GM12864 (cell line): ENCODE measurements at places on chromosomes 5 and 9.

GRCh38 chr5:175623088-175623487, 34.8 kb upstream of the HRH2 start:
- DNase-seq: no peak

DNA sequence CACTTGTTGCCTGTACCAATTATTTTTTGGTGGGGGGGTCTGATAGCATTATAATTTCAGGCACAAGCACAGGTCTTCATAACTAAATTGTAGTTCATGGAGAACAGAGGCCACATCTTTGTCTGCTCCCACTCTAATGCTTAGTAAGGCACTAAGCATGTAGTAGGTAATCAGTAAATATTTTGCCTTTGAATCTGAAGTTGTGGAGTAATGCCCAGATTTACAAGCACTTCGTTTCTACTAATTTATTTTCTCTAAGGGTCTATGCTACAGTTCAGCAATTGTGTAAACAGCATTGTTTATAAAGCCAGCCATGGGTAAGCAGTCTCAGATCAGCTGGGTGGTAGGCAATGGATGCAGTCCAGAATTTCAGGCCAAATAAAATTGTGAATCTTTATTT, 78.6 kb downstream of the GRIA1 start:
- no peak for DNase-seq

DNA sequence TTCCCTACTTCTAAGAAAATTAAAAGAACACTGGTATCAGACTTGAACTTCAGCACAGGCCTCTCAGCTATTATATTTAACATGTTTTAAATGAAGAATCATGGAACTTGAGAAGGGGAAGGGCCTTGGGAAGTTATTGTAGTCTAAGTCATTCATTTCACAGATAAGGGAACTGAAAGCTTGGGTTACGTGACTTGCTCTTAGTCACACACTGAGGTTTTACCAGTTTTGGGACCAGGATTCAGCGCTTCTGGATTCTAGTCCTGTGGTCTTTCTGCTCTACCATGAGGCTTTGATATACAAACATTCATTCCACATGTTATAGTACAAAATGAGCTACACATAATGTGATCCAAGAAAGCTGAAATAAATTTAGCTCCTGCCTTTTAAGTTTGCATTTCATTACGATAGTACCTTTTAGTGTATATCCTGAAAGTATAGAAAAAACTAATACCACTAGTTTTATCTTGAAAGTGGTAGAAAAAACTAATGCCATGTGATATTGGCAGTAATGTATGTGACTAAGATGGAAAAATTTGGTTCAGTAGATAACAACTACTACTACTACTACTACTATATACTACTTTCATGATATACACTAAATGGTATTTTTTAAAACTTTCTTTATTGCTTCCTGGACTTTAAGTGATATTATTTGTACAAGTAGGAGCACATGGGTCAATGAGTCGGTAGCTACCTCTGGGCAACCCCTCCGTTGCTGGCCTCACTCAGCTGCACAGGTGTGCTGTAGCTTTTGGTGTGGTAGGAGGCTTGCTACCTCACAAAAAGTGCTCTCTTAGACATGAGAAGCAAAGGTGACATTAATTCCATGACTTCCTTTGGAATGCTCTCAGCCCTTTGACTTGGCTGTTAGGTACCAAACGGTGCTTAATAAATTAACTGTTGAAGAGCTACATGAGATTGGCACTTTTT, 40.7 kb downstream of the F2RL2 start:
- peak; percentile 67 for DNase-seq

- DNase-seq: no peak
Observed at GRCh38 chr9:131873335-131873734, 133.5 kb upstream of the RAPGEF1 start.

- DNase-seq: no peak
Observed at GRCh38 chr9:114216081-114216480, 60.7 kb downstream of the COL27A1 start.

DNA sequence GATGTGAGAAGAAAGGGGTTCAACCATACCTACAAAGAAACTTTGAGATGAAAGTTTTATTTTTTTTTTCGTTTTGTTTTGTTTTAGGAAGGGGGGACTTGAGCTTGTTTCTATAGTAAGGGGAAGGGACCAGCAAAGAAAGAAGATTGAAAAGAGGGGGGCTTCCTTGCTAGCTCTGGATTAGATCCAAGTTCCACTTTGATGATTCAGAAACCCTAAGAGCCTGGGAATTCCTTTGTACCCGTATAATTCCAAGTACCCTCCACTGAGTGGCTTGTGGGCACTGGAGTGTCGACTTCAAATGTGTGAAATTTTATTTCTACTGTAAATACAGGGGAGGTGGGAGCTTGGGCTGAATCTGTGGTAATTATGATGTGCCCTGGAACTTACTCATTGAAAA, 10.9 kb downstream of the MAMDC2 start:
- no peak for DNase-seq

GRCh38 chr9:77954666-77955015, 77.0 kb downstream of the GNAQ start:
- DNase-seq: no peak

DNA sequence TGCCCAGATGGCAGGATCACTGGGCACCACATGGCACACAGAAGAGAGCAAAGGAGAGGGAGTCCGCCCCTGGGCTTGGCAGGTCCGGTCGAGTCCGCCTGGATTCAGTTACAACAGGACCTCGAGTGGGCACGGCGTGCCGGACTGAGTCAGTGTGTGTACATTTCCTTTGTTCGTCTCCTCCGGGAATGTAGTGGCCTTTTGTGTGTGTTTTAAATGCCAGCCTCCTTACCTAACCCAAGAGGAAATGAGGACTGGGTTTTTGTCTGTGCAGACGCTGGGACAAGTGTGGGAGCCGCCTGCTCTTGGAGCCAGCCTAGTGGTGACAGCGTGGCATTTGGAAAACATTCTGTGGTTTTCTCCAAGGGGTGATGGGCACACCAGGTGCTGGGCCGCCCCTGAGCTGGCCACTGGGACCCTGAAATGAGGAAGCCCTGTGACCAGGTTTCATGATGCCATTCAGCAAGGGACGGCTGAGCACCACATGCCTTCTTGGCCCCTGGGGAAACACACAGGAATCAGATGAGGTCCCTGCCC, 9.6 kb downstream of the NEK6 start:
- DNase-seq: no peak

DNA sequence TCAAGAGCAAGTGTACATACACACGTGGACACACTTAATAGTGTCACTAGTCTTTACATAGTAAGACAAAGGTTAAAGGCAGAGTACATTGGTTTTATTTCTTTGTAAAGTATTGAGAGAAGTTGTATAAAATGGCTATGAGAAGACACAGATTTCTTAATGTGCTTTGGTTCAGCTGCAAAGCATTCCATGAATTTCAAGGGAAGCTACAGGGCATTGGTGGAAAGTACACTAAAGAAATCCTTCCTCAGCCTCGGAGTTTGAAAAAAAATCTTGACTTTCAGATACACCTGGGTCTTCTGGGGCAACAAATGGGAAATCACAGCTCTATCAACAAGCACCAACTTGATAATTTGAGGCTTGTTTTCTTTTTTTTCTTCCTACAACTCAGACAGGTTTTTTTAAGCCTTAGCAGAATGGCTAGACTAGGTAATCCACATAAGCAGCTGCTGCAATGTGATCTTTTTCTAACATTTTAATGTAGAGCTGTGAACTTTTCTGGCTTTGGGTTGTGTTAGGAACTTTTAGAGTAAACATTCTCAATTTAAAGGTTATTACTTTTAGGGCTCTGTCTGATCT, 140.4 kb upstream of the FST start:
- DNase-seq: no peak

GRCh38 chr5:169248996-169249395, 51.9 kb downstream of the SLIT3 start:
- no peak for DNase-seq

GRCh38 chr5:64834611-64835010, 65.9 kb downstream of the CWC27 start:
- DNase-seq: no peak

DNA sequence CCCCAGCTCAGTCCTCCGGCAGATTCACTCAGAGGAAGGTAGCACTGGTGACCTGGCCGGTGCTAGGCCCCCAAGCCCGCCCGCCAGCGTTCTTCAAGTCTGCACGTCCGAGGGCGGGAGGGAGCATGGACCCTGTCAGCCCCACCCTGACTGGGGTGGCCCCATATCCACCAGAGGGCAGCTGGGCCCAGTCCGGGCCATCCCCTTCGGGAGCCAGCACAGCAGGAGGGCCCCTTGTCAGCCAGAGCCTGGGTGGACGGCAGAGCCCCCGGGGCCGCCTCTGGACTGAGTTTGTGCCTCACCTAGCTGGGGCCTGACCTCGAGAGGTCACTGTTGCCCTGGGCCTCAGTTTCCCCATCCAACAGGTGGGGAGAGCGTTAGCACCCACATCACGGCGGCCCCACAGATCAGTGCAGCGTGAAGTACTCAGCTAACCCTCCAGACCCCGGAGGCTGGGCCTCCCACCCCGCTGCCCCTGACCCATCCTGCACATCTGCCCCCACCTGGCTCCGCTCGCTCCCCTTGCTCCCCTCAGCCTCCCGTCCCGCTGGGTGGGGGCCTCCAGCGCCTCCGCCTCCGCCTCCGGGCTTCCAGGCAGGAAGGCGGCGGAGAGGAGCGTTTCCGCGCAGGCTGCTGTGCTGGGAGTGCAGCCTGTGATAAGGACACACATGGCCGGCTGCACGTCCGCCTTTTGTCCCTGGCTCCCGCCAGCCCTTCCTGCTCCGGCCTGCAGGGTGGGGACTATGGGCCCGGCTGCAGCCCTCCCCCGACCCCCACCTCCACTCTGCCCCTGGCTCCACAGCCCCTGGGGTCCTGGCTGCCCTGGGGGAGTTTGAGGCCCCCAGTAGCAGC, 16.6 kb upstream of the EGFL7 start:
- no peak for DNase-seq

- DNase-seq: no peak
Observed at GRCh38 chr5:52802272-52802973, 14.7 kb downstream of the ITGA1 start.

- no peak for DNase-seq
Observed at GRCh38 chr5:115785381-115786065, 30.9 kb downstream of the CDO1 start.

DNA sequence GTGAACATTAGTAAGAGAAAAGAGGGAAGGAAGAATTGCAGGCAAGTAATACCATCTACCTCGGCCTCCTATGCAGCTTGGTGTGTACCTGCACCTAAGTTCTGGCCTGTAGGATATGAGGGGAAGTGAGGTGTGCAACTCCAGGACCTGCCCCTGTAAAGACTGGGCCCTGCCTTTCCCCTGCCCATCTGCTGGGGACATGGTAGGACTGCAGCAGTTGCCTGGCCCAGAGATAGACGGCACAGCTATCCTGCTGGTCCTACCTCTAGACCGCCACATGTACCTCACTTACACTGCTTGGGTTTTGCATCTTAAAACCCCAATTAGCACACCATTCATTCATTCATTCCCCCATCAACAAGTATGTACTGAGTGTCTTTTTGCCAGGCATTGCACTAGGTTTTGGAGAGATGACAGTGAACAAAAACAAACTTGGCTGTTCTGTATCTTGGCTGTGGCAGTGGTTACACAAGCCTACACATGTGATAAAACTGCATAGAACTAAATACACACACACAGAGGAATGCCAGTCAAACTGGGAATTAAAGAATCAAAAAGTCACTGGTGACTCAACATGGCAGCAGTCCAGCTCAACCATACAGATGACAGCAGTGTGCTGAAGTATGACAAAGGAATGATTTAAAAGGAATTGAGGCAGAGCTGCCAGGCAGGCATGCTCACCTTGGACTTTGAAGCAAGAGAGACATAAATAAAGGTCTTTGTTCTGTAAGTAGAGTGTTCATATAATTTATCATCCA, 23.3 kb upstream of the MGAT1 start:
- no peak for DNase-seq

DNA sequence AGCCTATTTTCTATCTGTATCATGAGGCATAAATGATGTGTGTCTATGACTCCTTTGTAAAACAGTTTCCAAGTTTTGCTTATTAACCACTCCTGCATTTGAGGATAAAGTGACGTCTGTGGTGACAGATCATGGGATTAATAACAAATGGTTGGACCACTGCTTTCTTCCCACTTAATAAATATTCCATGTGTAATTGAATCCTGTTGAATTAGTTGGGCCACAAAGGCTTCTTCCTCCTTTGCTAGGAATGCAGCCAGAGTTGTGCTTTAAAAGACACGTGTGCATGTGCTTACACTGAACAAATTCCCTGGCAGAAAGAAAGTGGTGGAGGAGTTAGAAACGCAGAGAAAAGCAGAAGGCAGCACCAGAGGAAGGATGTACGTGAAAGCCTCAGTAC, 150.2 kb downstream of the ACTBL2 start:
- no peak for DNase-seq

DNA sequence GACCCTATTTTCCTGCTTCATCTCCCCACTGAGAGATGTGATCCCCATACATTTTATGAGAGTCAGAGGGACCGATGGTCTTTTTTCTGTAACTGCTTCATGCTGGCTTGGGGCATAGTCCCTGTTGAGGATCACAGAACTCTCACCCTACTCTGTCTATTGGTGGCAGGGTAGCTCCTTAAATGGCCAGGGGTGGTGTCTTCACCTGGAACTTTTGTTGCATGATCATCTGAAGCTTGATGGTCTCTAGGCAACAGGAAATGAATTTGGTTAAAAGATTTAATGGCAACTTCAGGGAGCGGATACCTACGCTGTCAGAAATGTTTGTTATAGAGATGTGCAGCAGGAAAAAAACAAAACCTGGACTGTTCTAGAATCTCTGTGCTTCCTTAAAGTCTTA, 87.0 kb upstream of the GLIS3 start:
- DNase-seq: no peak

DNA sequence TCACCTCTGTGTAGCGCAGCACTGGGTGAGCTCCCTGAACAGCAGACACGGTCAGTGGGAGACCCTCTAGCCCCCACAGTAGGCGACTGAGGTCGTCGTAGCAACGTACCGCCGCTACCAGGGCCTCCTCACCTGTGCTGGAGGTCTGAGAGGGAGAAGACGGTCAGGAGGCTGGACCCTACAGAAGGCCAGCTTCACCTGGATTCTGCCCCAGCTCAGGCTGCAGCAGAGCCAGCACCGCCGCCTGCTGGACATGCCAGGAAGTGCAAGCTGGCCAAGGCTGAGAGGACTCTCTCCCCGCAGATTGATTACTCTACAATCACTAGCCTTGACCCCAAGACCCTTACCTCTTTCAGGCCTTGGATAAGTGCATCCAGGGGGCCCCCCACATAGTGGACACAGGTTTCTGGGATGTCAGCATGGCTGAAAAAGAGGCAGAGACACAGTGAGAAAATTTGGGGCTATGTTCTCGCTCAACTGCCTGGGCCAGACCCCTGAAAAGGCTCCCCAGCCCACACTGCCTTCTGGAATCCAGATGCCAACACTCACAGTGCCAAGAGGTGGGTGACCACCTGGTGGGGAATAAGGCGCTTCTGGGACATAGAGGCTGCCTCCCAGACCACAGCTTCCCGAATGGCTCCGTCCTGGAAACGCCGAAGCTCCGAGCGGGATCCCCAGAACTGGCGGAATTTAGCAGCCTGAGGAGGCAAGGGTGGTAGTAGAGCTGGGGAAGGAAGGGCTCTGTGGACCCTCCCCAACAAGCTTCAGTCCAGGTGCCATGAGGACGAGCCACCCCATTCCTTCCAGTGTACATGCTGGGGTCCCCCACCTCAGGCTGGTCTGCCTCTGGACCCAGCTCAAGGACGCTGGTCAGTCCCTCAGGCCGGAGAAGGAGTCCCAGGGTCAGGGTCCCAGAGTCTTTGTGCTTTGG, 6.9 kb downstream of the NOL6 start:
- DNase-seq: no peak
